ENCODE measurements at places on chromosomes 16 and 17.
A peak's percentile ranks its signal among the peaks of the same experiment; 100 is the strongest.

DNA sequence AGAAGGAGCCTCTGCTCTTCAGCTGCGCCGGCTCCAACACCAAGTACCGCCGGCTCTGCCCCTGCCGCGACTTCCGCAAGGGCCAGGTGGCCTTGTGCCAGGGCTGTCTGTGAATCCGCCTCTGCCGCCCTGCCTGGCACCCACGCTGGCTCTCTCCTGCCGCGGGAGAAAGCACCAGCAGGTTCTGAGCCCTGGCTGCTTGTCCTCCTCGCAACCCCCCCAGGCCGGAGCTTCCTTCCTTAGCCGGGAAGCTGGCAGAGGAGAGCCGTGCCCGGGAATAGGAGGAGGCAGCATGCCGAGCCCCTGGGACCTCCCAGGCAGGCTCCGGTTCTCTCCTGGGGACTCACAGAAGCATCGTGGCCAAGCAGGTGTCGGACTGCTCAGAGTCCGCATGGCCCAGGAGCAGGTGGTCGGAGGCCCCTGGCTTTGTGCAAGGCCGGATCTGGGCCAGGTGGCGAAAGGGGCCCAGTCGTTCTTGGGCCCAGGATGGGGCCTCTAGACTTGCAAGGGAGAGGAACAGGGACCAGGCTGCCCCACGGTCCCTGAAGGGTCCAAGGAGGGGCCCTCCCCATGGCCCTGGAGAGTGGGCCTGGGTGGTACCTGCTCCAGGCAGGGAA lies 80.6 kb downstream of the MGAT5B start:
- DNase-seq: no peak

DNA sequence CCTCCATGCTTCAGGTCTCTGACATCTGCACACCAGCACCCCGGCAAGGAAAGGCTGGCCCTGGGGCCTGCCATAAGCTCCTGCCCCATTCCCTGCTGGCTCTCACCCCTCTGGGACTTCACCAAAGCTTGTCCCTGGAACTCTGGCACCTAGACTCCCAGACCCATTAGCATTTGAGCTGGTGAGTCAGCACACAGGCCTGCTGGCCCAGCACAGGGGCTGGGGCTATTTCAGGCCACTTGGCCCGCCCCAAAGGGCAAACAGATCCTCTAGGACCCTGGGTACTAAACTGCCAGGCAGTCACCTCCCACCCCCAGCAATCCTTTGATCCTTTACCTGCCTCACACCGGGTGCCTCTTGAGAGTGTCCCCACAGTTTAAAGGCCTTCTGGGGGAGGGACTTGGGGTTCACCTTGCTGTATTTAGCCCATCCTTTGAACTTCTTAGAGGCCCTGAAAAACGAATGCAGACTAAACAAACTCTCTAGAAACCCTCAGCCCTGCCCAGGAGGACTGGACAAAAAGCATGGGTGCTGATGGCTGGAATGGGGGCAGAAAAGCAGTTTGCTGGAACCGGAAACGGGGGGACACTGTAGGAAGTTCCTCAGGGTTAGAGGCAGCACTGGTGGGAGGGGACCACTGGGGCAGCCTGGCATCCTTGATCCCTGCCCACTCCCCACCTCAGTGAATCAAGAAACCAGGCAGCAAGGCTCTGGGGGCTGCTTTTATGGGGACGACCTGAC lies 3.2 kb upstream of the SAMD14 start:
- DNase-seq: no peak

- DNase-seq: no peak
Observed at GRCh38 chr17:58487589-58488427, at the start of gene HSF5. TSS of gene HSF5 (minus strand) at chr17:58488408. CDS start at chr17:58488274, 134 bp downstream.

DNA sequence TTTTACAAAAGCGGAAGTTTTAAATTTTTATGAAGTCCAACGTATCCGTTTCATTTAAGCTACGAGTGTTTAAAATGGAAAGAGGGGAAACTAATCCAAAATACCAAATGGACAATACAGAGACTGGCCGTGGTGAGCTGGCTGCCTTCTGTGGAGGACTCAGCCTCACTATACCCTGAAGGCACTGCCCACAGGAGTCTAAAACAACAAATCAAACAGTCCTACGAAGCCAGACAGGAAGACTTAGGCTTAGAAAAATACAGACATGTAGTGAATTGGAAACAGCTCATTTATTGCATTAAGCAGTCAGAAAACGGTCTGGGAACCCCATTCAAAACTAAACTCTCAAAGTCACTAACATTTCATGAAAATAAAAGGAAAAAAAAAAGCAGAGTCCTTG lies 75.1 kb downstream of the CYTH1 start:
- DNase-seq: no peak

- no peak for DNase-seq
Observed at GRCh38 chr16:89589241-89589926, 13.8 kb downstream of the CPNE7 start.

- no peak for DNase-seq
Observed at GRCh38 chr17:27905447-27906225, 12.5 kb upstream of the LYRM9 start.

DNA sequence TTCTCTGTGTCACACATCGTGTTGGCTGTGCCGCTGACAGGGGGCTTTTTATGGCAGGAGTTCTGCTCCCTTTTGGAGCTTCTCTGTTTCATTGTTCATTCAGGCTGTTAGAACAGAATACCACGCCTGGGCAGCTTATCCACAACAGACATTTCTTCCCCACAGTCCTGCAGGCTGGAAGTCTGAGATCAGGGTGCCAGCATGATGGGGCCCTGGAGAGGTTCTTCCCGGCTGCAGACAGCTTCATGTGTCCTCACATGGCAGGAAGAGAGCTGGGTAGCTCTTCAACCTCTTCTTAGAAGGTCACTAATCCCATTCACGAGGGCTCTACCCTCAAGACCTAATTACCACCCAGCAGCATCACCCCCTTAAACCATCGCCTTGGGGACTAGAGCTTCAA lies 65.1 kb downstream of the DHRS7C start:
- no peak for DNase-seq

DNA sequence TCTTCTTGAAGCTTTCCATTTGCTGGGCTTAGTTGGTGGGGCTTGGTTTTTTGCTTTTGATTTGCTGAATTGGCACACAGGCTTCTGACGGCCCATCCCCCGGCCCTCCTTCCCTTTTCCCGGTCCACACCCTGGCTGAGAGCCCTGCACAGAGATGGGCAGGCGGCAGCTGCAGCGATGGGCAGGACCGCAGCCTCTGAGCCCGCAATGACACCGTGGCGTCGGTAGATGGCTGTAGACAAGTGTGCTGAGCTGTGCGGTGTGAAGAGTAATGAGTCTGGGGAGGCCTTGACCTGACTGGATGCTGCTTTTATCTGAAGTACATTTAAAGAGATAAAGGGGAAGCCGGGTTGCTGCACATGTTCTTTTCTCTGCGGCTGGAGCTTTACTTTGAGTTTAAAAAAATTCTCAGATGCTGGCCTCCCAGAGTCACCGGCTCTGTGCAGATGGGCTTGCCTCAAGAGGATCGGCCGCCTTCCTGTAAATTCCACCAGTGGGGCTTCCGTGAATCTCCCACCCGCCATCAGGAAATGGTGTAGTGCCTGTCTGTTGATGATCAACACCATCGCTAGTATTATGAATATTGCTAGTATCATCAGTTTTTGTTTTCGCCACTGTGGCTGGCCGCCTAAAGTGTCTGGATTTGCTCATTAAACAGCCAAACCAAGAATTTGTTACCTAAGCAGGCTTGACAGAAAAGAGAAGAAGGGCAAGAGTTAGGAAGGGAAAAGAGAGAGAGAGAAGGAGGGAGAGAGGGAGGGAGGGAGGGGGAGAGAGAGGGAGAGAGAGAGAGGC lies 245.6 kb upstream of the RBFOX1 start:
- DNase-seq: no peak

GRCh38 chr17:60971515-60972369 lies 294.1 kb downstream of the BCAS3 start:
- DNase-seq: peak; percentile 32

GRCh38 chr17:75245011-75245410 lies 16.4 kb downstream of the GGA3 start:
- DNase-seq: no peak

DNA sequence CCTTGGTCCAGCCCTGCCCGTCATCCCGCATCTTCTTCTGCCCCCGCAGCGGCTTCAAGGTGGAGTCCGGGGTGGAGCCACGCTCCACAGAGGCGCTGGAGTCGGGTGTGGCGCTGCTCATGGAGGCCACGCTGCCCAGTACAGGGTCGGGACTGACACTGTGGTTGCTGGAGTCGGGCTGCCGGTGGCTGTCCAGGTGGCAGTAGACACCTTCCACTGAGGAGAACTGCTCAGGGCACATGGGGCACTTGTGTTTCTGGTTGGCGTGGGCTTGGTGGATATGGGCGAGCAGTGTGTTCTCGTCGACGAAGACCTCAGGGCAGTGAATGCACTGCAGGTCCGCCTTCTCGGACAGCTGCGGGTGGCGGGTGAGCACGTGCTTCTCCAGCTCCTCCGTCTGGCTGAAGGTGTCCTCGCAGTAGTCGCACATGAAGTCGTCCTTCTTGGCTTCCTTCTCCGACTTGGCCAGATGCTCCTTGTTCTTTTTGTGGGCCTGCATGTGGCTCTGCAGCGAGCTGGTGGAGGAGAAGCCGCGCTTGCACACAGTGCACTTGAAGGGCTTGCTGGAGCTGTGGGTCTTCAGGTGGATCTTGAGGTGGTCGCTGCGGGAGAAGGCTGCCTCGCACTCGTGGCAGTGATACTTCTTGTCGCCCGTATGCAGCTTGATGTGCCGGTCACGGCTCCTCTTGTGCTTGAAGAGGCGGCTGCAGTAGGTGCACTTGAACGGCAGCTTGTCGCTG lies 217.8 kb downstream of the ZNF423 start:
- no peak for DNase-seq

DNA sequence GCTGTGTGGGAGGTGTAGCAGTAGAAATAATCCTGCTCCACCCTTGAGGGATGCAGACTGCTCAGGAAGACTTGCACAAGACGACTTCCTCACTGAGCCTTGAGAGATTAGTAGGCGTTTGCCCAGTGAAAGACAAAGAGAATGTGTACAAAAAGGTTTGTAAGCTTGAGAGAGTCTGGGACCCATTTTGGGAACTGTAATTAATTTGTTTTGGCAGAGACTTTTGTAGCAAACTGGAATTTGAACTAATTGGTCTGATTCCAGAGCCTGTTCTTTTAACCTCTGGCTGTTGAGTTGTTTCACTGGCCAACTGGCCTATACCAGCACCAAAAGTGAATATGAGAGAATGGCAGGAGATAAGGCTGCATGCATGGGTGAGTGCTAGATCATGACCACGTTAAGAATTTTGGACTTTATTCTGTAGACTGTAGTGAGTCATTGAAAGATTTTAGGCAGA lies 75.5 kb downstream of the AATF start:
- DNase-seq: no peak

GRCh38 chr16:19708296-19709205 lies 9.5 kb downstream of the KNOP1 start:
- DNase-seq: no peak

DNA sequence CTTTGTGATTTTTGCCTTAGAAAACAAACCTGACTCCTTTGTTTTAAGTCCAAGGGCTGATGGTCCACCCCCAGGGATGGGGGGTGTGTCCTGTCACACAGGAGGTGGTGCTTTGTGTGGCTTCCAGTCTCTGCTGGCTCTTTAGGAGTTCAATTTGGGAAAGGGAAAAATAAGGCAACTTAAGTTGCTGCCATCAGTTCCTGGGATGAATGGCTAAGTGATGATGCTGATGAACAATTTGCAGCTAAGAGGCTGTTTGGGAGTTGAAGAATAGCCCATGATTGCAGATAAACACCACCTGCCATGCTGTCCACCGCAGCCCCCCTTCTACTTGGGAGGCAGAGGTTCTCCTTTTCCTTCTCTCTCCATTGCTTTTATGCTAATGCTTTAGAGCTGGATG lies 40.2 kb downstream of the ARL4D start:
- no peak for DNase-seq

- DNase-seq: no peak
Observed at GRCh38 chr16:75311383-75311938, 60.0 kb upstream of the BCAR1 start.

DNA sequence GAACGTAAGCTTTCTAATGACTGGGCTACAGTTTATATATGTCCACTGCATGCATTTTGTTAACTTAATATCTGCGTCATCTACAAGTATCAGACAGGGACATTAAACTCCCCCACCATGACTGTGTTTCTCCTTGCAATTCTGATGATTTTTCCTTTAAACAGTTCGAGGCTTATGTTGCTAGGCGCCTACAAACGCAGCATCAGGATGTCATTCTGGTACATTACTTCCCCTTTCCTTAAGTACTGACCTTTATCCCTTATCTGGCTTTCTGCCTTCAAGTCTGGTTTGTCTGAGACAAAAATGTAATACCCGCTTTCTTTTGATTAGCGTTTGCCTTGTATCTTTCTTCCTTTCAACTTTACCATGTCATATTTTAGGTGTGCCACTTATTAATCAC lies 362.4 kb downstream of the SLC39A11 start:
- DNase-seq: no peak

DNA sequence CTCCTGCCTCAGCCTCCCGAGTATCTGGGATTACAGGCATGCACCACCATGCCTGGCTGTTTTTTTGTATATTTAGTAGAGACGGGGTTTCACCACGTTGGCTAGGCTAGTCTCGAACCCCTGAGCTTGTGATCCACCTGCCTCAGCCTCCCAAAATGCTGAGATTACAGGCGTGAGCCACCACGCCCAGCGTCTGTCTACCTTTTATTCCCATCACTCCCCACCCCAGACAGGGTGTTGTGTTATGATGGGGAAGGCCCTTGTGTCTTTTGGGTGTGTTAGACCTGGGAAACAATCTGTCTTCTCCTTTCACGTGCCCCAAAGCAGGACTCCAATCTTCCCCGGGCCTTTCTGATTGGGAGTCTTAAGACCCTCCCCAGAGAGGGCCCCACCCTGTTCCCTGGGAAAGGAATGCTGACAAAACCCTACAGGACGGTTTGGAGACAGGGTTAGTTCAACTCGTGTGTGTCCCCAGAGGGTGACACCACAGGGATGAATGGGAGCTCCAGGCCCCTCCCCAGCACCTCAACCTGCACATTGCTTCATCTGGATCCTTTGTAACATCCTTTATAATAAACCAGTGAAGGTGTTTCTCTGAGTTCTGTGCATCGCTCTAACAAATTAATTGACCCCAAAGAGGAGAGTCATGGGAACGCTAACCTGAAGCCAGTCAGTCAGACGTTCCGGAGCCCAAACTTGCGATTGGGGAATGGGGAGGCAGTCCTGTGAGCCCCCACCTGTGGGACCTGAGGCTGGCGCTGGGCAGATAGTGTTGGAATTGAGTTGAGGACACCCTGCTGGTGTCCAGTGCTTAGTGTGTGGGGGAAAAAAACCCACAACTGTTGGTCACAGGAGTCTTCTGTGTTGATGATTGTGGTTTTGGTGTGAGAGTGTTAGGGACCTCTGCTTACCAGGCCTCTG lies 3.2 kb upstream of the ELOB start:
- no peak for DNase-seq

GRCh38 chr16:50269769-50270509 lies 3.6 kb downstream of the ADCY7 start:
- DNase-seq: no peak
